D341Med (cell line): ENCODE measurements at places on chromosomes 6 and 20.
A peak's percentile ranks its signal among the peaks of the same experiment; 100 is the strongest.

GRCh38 chr20:37179683-37180524 lies 556 bp upstream of the MROH8 start:
- DNase-seq: no peak

DNA sequence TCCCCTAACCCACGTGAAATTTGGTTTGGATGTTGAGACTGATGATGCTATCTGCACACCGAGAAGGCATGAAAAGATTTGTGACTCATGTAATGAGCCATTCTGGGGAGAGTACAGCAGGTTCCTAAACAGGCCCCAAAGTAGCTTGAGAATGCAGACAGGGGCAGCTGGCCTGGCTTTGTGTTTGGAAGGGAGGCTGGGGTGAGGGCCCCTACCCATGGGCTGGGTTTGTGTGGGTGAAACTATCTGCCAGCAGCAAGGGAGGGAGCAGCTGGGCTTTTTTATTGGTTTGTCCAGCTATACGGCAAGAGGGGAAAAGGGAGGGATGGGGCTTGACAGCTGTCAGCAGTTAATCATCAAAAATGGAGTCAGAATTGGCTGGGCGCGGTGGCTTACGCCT lies 87.0 kb upstream of the RNF24 start:
- no peak for DNase-seq

- DNase-seq: no peak
Observed at GRCh38 chr20:36309643-36310042, 3.5 kb downstream of the DLGAP4 start.

GRCh38 chr6:140320081-140321080 lies 945.9 kb upstream of the CITED2 start:
- no peak for DNase-seq

- no peak for DNase-seq
Observed at GRCh38 chr6:105609375-105609991, 206.6 kb upstream of the PREP start.

DNA sequence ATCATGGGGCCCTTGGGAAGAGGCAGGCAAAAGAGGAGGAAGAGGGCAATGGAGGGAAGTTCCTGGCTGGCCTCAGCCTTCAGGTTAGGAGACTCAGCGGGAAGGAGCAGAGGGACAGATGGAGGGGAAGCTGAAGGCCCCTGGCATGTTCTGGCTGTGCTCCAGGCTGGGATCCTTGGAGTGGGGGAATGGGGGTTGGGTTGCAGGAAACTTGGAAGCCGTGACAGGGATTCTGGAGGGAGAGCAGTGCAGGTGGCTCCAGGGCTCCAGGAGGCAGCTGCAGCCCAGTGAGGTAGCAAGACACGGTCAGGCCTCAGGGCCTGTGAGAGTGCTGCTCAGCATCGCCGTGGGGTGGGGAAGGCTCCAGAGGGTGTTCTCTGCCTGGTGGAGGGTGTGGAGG lies 64.6 kb upstream of the SCP2D1 start:
- DNase-seq: no peak

DNA sequence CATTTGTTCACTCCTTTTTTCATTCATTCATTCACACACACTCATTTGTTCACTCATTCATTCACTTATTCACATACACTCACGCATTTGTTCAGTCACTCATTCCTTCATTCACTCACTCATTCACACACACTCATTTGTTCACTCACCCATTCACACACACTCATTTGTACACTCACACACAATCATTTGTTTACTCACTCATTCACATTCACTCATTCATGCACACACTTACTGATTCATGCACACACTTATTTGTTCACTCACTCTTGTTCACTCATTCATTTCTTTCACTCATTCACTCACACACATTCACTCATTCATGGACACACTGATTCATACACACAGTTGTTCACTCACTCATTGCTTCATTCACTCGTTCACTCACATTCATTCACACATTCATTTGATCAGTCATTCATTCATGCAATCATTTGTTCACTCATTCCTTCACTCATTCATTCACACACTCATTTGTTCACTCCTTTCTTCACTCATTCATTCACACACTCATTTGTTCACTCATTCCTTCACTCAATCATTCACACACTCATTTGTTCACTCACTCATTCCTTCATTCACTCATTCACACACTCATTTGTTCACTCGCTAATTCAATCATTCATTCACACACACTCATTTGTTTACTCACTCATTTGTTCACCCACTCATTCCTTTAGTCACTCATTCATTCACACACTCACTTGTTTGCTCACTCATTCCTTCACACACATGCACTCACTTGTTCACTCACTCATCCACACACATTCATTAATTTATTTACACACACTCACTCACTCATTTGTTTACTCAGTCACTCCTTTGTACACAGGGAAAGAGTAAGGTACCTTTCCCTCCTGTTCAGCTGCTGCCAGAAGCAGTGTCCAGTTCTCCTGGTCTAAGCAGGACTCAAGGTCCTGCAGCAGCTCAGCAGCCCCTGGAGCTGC lies 50.7 kb upstream of the BHLHE23 start:
- peak; percentile 16 for DNase-seq

DNA sequence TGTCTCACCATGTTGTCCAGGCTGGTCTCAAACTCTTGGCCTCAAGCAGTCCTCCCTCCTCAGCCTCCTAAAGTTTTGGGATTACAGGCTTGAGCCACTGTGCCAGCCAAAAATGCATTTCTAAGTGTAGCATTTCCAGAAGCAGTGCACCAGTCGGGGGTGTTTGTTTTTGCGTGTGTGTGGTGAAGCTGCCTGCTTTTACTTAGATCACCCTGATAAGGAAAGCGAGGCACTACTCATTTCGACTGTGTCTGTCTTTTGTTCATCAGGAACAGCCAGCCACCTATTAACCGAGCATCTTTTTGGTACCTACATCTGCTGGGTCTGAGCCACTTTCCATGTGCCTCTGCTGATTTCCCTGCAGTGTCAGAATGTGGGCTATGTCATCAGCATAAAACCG lies 18.7 kb downstream of the SIRT5 start:
- DNase-seq: no peak
